ENCODE measurements at places on chromosomes 4 and X.

- DNase-seq: no peak
Measured at GRCh38 chr4:28313729-28314713, 1453.4 kb downstream of the STIM2 start.

DNA sequence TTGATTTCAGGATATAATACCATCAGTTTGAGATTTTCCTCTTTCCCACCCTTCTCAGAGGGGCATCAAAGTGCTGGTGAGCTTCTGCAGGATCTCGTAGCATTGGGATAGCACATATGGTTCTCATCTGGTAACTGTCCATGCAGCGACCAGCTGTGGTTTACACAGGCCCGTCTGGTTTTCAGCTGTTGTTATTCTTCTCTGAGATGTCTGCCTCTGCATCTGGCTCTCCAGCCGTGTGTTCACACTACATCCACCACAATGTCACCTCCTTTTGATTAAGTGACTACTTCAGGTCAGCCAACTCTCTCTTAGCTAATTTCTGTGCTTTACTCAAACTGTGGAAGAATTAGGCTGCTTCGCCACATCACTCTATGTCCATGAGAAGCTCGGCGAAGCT lies 676.7 kb upstream of the TENM3 start:
- no peak for DNase-seq

DNA sequence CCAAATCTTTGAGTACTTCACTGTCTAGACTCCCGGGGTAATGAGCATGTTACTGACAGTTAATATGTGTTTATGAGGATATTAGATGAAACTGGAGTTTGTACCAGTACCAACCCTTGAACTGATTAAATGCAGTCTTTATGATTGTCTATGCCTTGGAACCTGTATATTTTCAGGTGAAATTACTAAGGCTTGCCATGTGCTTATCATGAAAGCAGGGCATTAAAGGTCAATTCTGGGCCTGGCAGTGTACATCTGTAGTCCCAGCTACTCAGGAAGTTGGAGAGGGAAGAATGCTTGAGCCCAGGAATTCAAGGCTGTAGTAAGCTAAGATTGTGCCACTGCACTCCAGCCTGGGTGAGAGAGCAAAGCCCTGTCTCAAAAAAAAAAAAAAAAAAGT lies 27.6 kb downstream of the PHEX start:
- no peak for DNase-seq

DNA sequence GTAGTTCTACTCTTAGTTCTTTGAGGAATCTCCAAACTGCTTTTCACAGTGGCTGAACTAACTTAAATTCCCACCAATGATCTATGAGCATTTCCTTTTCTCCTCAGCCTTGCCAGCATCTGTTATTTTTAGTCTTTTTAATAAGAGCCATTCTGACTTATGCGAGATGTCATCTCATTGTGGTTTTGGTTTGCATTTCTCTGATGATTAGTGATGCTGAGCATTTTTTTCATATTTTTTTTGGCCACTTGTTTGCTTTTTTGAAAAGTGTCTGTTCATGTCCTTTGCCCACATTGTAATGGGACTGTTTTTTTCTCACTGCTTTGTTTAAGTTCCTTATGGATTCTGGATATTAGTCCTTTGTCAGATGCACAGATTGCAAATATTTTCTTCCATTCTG lies 21.5 kb upstream of the PHKA1 start:
- DNase-seq: no peak

DNA sequence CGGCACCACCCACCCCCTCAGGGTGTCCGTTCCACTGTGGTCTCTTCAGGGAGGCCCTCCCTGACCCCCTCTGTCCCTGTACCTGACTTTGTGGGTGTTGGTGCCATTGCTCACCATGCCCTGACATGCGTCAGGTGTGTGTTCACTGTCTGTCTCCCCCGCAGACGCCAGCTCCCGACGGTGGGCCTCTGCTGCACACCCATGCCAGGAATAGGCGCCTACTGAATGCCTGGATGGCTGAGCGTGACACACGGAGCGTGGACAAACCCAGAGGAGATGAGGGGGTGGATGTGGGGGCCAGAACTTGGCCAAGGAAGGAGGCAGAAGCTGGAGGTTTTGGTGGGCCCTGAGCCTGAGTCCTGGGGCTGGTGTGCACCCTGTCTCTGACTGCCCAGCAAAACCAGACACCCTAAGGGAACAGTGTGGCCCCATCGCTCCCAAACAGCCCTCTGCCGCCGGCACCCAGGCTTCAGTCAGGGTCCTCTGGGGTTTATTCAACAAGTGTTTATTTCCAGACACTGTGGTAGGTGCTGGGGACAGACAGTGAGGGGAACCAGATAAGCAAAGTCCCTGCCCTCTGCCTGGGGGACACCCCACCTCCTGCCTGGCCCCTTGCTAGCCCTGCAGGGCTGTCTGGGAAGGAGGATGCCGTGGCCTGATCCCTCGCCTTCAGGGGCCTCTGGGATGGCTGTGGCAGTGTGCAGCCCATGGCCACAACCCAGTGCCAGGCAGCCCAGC lies 76.9 kb downstream of the WFS1 start:
- DNase-seq: no peak

DNA sequence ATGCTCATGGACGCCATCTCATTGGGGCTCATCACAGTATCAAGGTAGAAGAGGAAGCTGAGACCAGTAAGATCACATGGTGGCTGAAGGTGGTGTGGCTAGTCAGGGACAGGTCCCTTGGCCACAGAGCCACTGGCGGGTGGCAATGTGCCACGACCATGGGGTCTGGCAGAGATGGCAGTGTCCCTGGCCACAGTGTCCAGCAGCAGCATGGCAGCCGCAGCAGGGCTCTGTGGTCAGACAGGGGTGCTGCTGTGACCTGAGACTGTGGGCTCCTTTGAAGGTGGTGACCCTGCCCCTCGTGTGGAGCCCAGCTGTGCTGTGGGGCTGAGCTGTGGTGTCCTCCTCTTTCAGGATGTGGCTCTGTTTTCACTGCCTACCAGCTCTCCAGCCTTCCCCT lies 2.2 kb upstream of the DOK7 start:
- no peak for DNase-seq
